Activated CD4-positive, alpha-beta memory T cell treated with anti-CD3 and anti-CD28 coated beads for 36 hours (primary cell): ENCODE measurements at places on chromosomes 2 and 18.

DNA sequence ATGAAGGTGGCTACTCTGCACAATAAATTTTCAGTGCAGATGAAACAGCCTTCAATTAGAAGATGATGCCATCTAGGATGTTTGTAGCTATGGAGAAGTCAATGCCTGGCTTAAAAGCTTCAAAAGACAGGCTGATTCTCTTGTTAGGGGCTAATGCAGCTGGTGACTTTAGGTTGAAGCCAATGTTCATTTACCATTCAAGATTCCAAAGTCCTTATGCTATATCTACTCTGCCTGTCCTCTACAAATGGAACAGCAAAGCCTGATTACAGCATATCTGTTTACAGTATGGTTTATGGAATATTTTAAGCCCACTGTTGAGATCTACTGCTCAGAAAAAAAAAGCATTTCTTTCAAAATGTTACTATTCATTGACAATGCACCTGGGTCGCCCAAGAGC is 15.8 kb downstream of the TGFA start:
- DNase-seq: no peak

DNA sequence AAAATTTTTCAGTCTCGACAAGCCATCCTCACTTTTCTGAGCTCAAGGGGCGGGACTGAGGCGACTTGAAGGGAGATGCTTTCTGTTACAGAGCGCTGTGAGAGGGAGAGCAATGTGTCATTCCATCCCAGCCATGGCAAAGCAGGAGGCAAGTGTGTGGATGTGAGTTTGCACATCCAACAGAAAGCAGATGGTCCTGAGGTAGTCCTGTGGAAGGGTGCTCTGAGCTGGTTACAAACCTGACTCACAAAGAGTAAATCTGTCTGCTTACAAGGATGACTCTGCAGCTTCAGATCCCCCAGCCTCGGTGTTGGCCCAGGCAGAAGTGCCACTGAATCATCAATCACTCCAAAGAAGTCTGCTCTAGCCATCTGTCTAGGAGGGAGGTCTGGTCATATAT is 482.0 kb upstream of the DCC start:
- no peak for DNase-seq

DNA sequence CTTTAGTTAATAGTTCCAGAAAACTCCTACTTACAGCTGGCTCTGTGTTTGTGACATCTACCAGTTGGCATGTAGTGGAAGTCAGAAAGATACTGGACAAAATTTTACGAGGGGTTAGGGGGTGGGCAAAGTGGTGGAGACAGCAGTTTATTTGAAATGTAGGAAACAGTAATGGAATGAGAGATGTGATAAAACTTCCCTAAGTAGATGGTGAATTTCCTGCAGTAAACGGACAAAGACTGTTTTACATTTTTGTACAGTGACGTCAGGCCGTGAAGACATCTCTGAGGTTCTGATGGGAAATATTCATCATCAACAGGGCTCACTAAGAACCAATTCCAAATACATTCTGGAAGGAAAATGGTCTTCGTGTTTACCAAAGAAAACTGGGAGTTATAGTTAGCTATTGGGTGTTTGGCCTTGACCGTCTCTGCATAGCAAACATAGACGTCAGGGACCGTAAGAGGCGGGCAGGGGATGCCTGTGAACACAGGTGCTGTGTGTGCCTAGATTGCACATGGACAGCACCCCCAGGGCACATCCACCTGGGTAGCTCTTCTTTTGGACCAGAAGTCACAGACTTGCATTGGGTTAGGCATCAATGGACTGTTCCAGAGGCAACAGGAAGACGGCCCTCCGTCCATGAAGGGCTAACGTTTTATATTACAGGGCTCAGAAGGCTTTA is 131.5 kb downstream of the ZNF516 start:
- DNase-seq: no peak

GRCh38 chr2:11790228-11790627 is 43.8 kb downstream of the LPIN1 start:
- no peak for DNase-seq

GRCh38 chr2:71742953-71743601 is 289.7 kb downstream of the DYSF start:
- no peak for DNase-seq

- DNase-seq: no peak
Measured at GRCh38 chr2:208798698-208799097, 392.1 kb downstream of the PTH2R start.

- DNase-seq: peak; percentile 24
Measured at GRCh38 chr2:6917761-6918421, 679 bp downstream of the RNF144A start.
